ENCODE measurements at places on chromosomes 12 and 14. TPM values are rescaled to one million over a fixed set of nuclear protein-coding genes. Genes with fewer than 3 reads are reported as not detected.
A peak's percentile ranks its signal among the peaks of the same experiment; 100 is the strongest.

The LRIG3 gene
- 13.0 TPM for total RNA-seq

DNA sequence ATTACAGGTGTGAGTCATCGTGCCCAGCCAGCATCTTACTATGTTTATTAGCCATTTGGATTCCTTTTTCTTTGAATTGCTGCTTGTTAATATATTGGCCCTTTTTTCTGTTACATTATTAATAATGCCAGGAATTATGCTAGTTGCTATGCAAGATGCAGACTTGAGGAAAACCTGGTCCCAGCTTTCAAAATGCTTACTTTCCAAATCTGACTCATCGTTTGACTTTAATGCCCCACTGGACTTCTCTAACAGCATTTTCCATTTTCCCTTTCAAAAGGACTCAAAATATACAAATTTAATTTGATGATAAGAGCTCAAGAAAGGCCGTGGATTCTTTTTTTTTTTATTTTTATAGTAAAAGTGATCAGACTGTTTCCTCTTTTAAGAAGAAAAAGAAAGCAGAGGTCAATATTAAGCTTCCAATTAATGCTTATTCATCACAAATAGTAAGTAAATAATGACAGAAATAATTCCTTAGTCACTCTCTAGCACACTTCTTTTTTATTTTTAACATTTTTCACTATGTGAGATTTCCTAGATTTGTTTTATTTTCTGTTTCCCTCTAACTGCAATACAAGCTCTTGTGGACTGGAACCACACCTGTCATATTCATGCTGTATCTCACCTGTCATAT, 146.1 kb upstream of the FGD4 start:
- DNase-seq = no peak

DNA sequence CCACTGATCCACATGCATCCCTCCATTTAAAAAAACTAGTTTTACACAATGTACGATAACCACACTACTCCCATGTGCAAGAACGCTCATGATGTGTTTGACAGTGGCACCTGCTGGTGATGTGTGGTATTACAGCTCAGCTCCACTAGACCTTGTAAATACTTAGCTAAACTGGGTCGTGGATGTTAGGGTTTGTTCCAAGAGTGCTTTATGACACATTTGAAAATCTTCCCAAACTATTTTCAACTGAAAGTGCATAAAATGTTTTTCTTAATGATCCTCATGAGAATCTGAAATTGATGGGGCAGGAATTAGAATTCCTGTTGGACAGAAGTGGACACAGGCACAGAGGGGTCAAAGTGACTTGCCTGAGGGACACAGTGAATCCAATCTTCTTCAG, 99.2 kb downstream of the SCARB1 start:
- DNase-seq = peak; percentile 56

The NPAS3 gene
- total RNA-seq = 2.4 TPM

DNA sequence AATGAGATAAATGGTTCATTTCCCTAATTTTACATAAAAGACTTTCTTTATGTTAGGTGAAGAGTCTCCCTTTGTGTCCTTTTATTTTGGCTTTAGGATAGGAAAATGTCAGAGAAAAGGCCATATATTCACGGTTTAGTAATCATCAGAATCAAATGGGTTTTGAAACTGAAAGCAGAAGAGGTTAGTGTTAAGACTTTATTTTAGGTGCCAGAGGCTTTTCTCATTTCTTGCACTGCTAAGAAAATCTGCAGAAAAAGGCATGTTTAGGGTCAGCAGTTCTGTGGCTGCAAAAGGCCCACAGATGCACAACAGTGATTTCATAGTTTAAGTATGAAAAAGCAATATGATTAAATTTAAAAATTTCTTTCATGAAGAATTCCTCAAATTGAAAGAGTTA, 80.4 kb upstream of the SINHCAF start:
- no peak for DNase-seq

- DNase-seq = no peak
Measured at GRCh38 chr14:22564463-22564862, 24.6 kb downstream of the DAD1 start.

GRCh38 chr14:64816221-64816783, 63.4 kb downstream of the SPTB start:
- DNase-seq = no peak

DNA sequence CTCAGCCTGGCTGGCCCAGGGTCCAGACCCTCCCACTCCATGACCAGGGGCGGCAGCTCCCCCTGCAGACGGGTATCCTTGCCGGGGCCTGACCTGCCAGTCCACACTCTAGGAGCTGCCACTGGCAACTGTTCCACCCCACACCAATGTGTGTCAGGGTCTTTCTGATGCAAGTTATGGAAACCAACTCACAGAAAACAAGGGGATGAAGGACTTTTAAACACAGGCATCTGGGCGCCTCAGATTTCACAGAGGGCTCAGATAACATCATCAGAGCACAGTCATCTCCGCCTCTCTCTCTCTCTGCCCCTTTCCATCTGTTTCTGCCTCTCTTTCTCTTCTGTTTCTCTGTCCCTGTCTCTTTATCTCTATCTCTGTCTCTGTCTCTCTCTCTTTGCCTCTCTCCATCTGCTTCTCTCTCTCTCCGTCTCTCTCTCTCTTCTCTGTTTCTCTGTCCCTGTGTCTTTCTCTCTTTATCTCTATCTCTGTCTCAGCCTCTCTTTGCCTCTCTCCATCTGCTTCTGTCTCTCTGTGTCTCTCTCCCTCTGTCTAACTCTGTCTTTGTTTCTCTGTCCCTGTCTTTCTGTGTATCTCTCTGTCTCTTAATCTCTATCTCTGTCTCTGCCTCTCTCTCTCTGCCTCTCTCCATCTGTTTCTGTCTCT, 67.4 kb upstream of the FBRSL1 start:
- no peak for DNase-seq

The PPP1R36 gene
- 0.38 TPM for total RNA-seq

The DCP1B gene
- 3.7 TPM for total RNA-seq

DNA sequence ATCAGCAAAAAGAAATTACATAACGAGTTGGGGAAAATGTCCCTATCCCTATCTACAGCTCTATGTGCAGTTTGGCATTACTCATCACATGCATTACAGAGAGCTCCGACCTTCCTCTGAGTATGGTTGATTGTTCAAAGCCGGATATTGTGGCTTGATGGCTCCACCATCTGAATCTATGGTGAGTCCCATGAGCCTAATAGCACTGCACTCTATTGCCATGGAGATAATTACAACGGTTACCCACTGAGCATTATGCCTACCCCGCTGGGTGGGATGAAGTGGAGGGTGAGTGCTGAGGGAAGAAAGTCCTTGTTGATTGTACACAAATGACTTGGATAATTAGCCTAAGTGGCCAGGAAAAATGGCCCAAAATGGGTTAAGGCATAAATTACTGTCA, 800.5 kb downstream of the NRXN3 start:
- DNase-seq = no peak

- DNase-seq = no peak
Measured at GRCh38 chr12:6382371-6382770, 1.6 kb upstream of the LTBR start.

- no peak for DNase-seq
Measured at GRCh38 chr12:51832354-51833107, 16.0 kb downstream of the FIGNL2 start.
